MCF 10A (cell line): ENCODE measurements at places on chromosomes 2 and 18. TPM values are rescaled to one million over a fixed set of nuclear protein-coding genes. Genes with fewer than 3 reads are reported as not detected.

The SCYGR4 gene
- not detected in 2 replicates for total RNA-seq

The RGPD4 gene
- 0.10 and 0.14 TPM in 2 replicates for total RNA-seq

The TEX44 gene
- total RNA-seq: not detected in 2 replicates

The TTR gene
- not detected in 2 replicates for total RNA-seq

The UGT1A4 gene
- total RNA-seq: 0.12 TPM in 1 of 2 replicates, not detected in the other

The ACMSD gene
- not detected in 2 replicates for total RNA-seq

The RHOB gene
- 28.1 and 45.7 TPM in 2 replicates for total RNA-seq

The LTBP1 gene
- 99.0 and 119 TPM in 2 replicates for total RNA-seq

The UGT1A8 gene
- not detected in 2 replicates for total RNA-seq

The PCARE gene
- not detected in 2 replicates for total RNA-seq

The LOXHD1 gene
- not detected in 2 replicates for total RNA-seq

The L3MBTL4 gene
- not detected in 2 replicates for total RNA-seq

The INO80C gene
- 25.8 and 32.6 TPM in 2 replicates for total RNA-seq

The UGT1A5 gene
- not detected in 2 replicates for total RNA-seq

The ABCG5 gene
- total RNA-seq: not detected in 2 replicates

The CDK15 gene
- total RNA-seq: not detected in 2 replicates

The GCG gene
- not detected in 2 replicates for total RNA-seq

The KCNE4 gene
- not detected in 2 replicates for total RNA-seq

The EDAR gene
- 0.14 and 0.37 TPM in 2 replicates for total RNA-seq

The CD28 gene
- not detected in 2 replicates for total RNA-seq

The DLX1 gene
- total RNA-seq: 0.77 and 0.81 TPM in 2 replicates

The CHMP1B gene
- 39.7 and 50.1 TPM in 2 replicates for total RNA-seq

The PTCD3 gene
- 95.3 and 96.3 TPM in 2 replicates for total RNA-seq

The FKBP1B gene
- 1.7 and 1.8 TPM in 2 replicates for total RNA-seq

The LHCGR gene
- not detected in 2 replicates for total RNA-seq

The ORC2 gene
- 51.5 and 54.4 TPM in 2 replicates for total RNA-seq

The ARL4C gene
- 3.5 and 6.4 TPM in 2 replicates for total RNA-seq

The SPC25 gene
- total RNA-seq: 2.5 and 3.5 TPM in 2 replicates

The CSRNP3 gene
- total RNA-seq: 0.05 and 0.33 TPM in 2 replicates

The METAP1D gene
- total RNA-seq: 9.3 and 9.8 TPM in 2 replicates

The ZSWIM2 gene
- not detected in 2 replicates for total RNA-seq

The IKZF2 gene
- 6.0 and 8.8 TPM in 2 replicates for total RNA-seq

The INHA gene
- total RNA-seq: 1.2 and 2.2 TPM in 2 replicates

The CCDC68 gene
- total RNA-seq: 3.3 TPM in 2 replicates

The ERFE gene
- total RNA-seq: 14.5 and 18.1 TPM in 2 replicates

The AQP12B gene
- total RNA-seq: not detected in 2 replicates

The TMEM247 gene
- total RNA-seq: not detected in 2 replicates

The SLC9A4 gene
- total RNA-seq: 0.07 TPM in 1 of 2 replicates, not detected in the other

The B3GNT7 gene
- total RNA-seq: not detected in 2 replicates
